8988T (cell line): ENCODE measurements at places on chromosomes 4 and X.

DNA sequence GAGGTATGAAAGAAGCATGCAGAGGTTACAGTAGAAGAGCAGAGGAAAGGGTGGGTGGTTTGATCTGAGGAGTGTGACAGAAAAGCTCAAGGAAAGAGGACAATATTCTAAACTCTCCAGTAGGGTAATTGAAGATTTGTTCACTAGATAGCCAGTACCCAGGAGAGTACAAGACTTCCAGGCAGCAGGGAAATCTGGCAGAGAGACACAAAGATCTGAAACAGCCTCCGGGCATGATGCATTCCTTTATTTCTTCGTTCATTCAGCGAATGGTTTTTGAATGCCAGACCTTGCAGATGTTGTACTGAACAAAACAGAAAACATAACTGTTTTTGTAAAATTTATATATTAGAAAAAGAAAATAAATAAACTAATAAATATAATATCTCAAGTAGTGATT, 766.6 kb downstream of the FAT4 start:
- no peak for DNase-seq

DNA sequence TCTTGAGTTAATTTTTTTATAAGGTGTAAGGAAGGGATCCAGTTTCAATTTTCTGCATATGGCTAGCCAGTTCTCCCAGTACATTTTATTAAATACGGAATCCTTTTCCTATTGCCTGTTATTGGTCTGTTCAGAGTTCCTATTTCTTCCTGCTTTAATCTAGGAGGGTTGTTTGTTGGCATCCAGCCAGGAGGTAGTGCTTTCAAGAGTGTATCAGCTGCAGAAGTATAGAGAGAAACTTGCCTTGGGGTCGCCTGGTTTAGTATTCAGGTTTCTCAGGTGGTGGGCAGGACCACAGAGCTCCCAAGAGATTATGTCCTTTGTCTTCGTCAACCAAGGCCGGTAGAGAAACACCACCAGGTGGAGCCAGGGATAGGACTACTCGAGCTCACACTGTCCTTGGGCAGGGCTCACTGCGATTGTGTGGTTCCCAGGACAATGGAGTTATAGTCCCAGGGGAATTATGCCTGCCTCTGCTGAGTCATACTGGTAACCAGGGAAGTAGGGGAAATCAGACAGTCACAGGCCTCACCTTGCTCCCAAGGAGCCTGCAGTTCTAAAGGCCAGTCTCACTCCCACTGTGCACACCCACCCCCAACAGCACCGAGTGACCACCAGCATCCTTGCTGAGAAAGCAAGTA, 168.1 kb downstream of the VSIG4 start:
- DNase-seq, result no peak

- DNase-seq, result no peak
Measured at GRCh38 chrX:151323054-151323453, 74.0 kb upstream of the VMA21 start.

DNA sequence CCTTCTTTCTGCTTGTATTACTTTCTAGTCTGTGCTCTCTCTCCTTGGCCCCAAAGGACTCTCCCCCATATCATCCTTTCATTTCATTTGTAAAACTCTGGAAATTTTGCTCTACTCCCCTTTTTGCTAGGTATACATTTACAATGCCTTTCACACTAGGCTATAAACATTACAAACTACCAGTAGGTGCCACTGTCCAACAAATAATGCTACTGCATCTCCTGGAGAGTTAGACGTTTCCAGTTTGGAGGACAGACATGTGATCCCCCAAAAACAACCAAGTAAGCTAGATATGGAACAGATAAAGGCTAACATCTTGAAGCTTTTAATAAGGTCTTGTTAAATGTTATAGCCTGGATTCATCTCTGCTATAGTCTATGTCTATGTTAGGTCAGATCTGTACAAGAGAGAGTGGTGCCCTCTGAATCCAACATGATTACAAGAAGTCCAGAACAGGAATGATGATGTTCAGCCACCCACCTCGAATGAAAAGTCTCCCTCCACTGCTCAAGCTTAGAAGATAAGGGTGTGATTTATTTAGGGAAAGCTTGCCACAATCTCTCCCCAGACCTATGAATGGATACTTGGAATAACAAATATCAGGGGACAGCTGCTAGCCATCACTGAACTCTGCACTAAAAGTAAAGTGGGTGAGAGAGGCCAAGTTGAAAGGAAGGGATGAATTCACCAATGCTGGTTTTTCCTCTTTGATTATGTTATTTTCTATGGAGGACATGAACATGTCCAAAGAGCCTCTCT, 14.3 kb downstream of the CBR4 start:
- DNase-seq, result no peak

GRCh38 chr4:26178854-26179253, 142.0 kb upstream of the RBPJ start:
- DNase-seq, result no peak

GRCh38 chr4:179328627-179329026, 1886.4 kb upstream of the AGA start:
- DNase-seq, result no peak

- DNase-seq, result no peak
Measured at GRCh38 chr4:139557556-139558110, 1.6 kb upstream of the SETD7 start.

GRCh38 chr4:40199999-40200874, 3.4 kb downstream of the RHOH start:
- DNase-seq, result no peak

DNA sequence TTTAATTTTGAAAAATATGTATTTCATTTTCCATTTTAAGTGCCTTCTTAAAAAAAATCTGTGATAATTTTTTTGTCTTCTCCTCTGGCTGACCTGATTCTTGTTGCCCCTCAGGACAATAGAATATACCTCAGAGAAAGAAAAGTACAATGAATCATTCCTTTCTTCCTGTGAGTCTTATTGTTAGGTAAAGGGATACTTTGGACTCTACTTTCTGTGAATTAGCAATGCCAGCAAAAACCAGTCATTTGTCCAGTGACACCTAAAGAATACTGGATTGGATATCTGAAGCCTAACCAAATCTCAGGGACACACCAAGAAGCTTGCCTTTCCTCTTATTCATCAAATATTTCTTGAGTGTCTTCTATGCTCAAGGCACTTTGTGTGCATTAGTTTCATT, 102.1 kb downstream of the AREG start:
- no peak for DNase-seq

GRCh38 chrX:34437586-34437985, 219.5 kb downstream of the TMEM47 start:
- DNase-seq, result no peak

GRCh38 chr4:62262676-62263075, 1062.5 kb downstream of the ADGRL3 start:
- no peak for DNase-seq

DNA sequence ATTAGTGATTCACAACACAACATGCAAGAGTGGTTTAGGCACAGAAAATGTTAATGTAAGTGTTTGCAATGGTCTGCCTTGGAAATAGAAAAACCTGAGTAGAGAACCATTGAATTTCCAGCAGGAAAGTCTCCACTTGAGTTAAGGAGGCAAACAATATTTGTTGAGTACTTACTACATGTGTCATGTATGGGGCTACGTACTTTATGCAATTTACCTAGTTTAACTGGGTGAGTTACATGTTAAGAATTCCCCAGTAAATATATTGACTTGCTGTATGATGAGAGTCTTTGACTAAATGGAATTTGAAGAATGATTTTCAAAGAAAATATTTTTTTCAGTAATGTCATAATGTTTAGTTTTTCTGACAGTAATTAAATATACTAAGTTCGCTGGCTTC, 7.8 kb upstream of the NPNT start:
- DNase-seq, result no peak

DNA sequence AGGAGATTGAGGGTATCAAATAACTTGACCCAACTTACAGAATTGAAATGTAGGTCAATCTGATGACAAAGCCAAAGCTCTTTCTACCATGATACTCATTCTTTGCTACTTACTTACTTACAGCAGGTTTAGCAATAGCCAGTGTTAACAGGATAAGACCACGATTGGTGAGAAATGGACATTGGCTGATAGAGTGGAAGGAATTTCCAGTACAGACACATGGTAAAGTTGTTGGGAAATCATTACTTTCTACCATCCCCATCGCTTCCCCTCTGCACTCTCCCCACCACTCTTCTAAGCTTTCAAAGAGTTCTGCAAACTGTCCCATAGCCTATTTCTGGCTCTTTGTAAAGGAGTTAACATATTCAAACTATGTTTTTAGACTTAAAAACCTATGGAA, 119.7 kb downstream of the CHRNA9 start:
- DNase-seq, result no peak

- no peak for DNase-seq
Measured at GRCh38 chr4:133390198-133390855, 241.2 kb downstream of the PCDH10 start.

DNA sequence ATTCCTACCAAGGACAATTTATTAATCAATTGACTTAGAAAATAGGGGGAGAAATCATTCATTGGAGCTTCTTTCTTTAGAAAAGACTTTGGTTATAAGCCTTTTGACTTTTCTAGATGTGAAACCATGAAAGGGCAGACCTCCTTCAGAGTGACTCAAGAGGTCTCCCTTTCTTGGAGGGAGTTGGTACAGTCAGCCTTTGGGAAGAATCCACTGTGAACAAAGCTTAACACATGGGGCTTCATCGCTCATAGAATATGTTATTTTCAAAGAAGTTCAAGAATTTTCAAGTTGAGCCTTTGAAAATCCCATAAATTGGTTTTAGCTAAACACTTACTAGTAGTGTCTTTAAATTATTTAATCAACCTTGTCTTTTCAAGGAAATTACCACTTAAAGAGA, 28.0 kb downstream of the RIPPLY1 start:
- DNase-seq, result no peak

DNA sequence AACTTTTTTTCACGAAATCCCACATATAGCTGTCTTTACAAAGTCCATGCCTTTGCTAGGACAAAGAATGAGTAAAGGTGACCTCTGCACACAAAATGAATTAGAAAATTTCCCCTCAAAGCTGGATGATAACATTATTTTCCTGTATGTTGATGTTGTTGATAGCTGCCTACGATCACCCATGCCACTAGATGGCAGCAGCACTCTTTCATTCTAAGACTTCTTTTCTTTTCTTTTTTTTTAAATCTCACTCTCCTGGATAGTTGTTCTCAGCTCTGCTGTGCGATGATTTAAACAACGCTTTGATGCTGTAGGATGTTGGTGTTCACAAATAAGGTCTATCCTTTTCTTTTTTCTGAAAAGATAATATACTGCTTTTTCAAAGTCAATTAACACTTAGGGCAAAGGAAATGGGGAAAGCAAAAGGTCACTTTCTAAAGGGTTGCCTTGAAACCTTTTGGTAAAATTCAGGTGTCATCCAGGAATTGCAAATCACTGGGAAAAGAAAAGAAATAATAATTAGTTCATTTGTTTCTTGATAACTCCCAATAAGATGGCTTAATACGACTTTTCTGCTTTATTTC, 266.8 kb downstream of the C4orf33 start:
- DNase-seq, result peak; percentile 11

DNA sequence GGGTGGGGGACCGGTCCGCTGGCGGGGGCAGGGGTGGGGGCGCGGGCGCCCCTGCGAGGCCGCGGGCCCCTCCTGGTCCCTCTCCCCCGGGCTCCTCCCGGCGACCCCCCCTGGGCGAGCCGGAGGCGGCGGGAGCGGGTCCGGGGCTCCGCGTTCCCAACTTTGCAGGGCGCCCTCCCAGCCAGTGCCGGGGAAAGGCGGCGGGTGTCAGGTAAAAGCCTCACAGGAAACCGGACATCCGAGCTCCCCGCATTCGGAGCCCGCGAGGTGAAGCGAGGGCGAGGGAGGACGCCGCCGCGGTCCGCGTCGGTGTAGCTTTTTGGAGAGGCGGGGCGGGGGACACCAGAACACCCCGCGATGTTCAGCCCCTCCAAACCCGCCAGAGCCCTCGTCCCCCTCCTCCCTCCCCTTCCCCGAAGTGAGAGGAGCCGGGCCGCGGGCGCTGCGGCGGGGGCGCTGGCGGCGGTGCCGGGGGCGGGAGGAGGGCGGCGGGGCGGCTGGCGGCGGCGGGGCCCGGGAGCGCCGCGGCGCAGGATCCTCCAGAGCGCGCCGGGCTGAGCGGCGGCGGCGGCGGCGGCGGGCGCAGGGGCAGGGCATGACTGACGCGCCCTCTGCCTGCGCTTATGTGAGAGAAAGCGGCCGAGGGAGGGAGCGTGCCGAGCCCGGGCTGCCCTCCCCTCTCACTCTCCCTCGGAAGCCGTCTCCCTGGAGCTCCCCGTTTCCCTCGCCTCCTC, at the start of gene VEGFC:
VEGFC (minus strand) TSS at position 597 of the 734 bp plus-strand sequence. CDS start 611 bp downstream, outside the sequence.
- DNase-seq, result no peak

DNA sequence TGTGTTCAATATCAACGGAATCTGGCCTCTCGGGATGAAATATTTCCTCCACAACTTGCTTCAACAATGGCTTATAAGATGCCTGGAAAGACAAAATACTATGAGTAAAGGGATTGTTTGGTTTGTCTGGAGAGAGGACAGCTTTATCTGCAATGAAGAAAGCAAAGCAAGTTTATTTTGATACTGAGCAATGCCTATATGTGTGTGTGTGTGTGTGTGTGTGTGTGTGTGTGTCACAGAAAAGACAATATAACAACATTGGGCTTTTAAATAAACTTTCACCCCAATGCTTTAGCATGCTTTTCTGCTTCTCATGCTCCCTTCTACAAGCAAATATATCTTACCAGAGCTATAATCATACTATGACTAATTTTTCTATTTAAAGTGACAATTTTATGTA, 45.4 kb downstream of the RASL11B start:
- no peak for DNase-seq

GRCh38 chrX:83185010-83185409, 323.1 kb upstream of the POU3F4 start:
- no peak for DNase-seq

GRCh38 chr4:139676913-139677585, 11.4 kb downstream of the MGST2 start:
- no peak for DNase-seq

DNA sequence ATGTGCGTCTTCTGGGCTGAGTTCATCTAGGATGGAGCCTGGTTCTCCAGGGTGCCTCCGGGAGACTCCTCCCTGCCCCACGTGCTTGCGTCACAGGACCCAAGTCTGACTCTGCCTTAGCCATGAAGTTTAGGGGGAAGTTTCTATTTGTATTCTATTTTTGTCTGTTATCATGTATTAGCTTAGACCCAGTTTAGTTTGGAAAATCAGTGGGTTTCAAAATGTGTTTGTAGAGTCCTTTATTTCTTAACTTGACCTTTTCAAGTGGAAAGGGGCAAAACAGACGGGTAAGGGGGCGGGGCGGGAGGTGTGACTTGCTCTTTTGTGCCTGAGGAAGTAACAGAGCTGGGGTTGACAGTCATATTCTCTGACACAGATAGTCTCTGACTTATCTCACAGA, 86.0 kb downstream of the HTT start:
- DNase-seq, result no peak

- no peak for DNase-seq
Measured at GRCh38 chr4:123600987-123601904, 204.7 kb downstream of the SPRY1 start.

GRCh38 chr4:75030028-75030427, 97.1 kb downstream of the PARM1 start:
- no peak for DNase-seq

GRCh38 chr4:23978002-23978401, 88.2 kb upstream of the PPARGC1A start:
- DNase-seq, result no peak

- no peak for DNase-seq
Measured at GRCh38 chr4:10336471-10336870, 120.8 kb downstream of the ZNF518B start.
